ELR (cell line): ENCODE measurements at places on chromosomes 2 and 18.

DNA sequence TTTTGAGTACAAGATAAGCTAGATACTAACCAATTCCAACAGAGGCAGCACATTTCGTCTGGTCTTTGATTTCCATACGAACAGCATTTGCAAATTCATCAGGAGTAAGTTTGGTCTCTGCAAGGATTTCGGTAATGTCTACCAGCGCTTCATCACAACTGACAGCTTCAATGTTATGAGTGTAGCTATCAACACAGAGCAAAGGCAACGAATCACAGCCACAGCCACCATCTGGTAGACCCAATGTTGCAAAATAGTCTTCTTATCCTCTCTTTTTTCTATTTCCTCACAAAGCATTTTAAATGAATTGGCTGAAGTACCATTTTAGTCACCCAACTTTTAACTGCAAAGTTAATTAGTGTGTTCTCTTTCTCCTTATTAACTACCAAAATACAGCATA lies 68.3 kb downstream of the REV1 start:
- DNase-seq, result peak; percentile 28

DNA sequence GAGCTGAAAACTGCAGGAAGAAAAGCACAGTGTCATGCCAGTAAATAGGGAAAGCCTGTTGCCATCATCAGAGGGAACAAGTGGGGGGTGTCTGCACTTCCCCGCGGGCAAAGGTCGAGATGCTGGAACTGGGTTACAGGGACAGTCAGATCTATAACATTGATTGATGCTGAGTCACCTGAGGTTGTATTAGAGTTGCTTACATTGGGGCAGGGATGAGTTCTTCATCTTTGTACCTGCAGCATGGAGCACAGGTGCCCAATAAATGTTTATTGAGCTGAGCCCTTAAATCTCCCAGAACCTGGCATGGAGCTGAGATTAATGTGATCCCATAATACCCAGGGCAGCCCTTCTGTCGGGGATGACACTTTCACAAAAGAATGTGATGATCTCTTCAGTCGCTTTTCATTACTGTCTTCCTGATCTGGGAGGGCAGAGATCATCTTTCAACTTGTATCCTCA lies 5.9 kb upstream of the RNF152 start:
- peak; percentile 24 for DNase-seq

DNA sequence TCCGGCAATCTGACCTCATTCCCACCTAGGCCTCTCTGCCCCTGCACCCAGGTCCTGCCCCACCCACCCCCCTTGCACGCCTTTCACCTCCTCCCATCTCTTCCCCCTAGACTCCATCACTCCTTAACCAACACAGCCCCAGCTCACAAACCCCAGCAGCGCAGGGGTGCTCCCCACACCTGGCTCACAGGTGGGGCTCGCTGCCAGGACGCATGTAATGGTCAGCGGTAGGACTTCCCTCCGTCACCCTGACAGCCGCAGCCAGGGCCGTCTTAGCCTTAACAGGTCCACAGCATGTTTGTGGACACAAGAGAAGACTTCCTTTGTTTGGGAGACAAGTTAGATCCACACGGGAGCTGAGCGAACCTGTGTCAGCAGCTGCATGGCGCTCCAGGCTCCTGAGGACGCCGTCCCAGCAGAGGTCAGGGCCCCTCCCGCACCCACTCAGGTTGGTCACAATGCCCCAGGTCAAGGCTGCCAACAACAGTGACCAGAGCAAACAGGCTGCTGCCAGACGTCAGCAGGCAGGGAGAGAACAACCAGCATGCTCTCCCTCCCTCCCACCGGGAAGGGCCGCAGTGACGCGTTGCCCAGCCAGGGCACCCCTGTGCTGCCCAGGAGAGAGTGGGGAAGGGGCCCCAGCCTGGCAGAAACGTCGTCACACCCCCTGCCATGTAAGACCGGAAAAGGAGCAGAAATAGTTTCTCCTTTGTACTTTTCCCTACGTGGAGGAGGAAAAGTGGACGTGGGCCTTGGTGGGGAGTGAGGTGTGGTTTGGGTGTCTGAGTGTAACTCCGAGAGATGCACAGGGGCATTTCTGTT lies 68.0 kb downstream of the PXDN start:
- no peak for DNase-seq

- peak; percentile 64 for DNase-seq
Measured at GRCh38 chr2:160918906-160919503, 241.2 kb upstream of the TANK start.

DNA sequence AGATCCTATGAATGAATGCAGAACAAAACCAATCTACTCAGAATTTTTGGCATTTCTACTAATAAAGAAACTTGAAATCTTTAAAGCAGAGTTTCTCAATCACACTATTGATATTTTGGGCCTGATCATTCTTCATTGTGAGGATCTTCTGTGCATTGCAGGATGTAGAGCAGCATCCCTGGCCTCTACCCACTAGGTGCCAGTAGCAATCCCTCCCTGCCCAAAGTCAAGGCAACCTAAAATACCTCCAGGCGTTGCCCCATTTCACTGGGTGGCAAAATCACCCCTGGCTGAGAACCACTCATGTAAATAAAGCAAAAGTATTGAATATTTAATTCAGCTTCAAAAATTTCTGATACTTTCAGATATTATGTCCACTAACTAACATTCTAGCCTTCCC lies 213.0 kb downstream of the SP3 start:
- DNase-seq, result peak; percentile 30
